DMS 273 treated with DMSO at 0.1 percent for 48 hours (cell line): ENCODE measurements at places on chromosomes 4 and X.

- no peak for DNase-seq
Measured at GRCh38 chr4:167233685-167234315, 494 bp downstream of the SPOCK3 start.

DNA sequence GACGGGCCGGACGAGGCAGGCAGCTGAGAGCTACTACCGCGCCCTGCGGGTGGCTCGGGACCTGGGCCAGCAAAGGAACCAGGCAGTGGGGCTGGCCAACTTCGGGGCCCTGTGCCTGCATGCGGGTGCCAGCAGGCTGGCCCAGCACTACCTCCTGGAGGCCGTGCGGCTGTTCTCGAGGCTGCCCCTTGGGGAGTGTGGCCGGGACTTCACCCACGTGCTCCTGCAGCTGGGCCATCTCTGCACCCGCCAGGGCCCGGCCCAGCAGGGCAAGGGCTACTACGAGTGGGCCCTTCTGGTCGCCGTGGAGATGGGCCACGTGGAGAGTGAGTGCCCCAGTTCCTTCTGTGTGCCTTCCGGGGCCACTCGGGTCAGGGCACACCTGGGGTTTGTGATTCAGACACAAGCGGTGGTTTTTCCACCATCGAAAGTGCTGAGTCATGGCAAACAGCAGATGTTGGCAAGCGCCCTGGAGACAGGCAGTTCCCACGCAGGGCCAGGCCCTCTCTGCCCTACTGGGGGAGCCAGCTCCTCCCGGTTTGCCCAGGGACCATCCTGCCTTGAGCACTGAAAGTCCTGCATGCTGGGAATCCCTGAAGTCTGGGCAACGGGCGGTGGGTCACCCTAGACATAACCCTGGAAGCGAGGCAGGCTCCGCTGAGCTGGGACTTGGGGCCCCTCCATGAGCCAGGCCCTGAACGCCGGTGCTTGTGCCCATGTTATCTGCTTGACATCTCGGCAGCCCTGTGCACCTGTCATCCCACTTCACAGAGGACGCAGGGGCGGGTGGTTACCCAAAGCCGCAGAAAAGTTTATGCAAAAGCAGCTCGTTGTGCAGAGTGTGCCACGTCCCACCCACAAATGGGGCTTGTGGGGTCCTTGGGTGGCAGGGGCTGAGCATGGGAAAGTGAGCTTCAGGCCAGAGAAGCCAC lies 29.5 kb downstream of the SH3TC1 start:
- DNase-seq: no peak

DNA sequence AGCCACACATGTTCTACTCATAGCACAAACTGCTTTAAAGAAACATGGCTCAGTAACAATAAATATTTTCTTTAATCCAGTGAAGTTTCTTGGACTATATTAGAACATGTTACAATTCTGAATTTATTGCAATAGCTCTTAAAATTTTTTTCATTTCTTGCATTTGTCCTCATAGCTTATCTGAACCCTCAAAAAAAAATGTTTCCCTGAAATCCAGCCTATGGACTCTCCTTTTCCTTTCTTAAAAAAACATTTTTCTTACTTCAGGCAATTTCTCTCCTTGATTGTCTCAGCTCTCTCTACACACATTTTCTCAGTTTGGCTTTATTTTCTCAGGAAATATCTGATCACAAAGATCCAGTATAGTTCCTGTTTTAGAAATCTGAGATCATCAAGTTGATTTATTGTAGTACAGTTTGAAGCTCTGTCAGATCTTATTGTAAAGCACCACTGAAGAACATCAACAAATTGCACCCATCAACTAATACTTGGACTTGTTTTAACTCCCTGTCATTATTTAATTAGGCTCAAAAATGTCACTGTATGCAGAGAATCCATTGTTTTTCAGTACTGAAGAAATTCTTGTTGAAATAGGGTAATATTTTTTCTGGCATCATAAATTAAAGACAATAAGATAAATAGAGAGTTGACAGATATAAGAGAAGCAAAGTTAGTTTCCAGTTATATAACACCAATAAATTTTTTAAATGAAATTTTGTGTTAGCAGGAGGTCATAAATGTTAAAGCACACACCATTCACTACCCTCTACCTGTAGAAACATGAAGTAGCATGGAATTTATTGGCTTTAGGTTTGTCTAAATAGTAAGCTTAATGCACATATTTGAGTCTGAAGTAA lies 317.7 kb downstream of the ARHGAP24 start:
- DNase-seq: no peak

GRCh38 chr4:2914256-2915126 lies 48.7 kb downstream of the NOP14 start:
- DNase-seq: no peak

DNA sequence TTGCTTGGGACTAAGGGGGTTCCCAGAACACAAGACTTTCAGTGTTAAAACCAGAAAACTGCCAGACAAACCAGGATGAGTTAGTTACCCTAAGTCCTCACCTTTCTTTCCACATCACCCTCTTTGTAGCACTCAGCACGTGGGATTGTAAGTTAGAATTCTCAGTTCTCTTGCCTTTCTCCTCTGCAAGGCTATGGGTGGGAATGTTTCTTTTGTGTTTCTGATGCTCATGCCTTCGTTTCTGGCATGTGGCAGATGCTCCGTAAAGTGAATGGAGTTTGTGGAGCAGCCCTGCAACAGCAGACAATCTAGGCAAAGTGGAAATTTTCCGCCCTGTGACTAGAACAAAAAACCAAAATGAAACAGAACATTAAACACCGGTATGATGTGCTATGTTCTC lies 64.7 kb upstream of the SPP1 start:
- no peak for DNase-seq

GRCh38 chr4:102411408-102411807 lies 66.1 kb upstream of the SLC39A8 start:
- no peak for DNase-seq

- no peak for DNase-seq
Measured at GRCh38 chr4:44914223-44914622, 187.9 kb upstream of the GNPDA2 start.

DNA sequence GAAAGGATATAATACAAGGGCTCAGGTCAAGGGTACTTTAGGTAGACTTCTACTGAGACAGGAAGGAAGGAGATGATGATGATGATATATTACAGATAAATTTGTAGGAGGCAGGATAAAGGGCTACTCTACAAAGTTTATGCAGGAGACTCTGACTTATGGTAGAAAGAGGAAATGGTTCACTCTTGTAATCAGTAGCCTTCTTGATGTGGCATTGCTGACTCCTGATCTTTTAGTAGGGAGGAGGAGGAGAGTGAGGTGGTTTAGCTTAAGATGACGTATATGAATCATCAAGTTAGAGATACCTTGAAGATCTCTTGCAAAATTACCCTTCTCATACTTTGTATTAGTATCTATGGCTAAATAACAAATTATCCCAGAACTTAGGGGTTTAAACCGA lies 4.7 kb downstream of the BLTP1 start:
- no peak for DNase-seq

DNA sequence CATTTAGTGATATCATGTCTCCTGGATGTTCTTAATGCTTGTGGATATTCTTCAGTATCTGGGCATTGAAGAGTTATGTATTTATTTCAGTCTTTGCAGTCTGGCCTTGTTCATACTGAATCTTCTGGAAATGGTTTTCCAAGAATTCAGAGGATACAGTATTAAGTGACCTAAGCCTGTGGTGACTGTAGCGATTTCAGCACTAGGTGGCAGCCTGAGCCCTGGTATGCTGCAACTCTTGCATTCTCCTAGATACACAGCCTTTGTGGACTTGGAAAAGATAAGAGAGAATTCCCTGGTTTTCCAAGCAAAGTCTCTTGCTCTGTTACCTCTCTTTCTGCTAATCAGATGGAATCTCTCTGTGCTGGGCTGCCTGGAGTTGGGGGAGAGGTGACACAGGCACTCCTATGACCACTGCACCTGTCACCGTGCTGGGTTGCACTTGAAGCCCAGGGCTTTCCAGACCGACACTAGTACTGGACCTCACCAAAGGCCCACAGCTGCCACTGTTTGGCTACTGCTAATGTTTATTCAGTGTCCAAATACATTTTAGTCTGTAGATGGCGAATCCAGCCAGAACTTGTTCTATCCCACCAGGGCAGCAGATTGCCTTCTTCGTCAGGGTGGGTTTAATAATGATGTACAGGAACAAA lies 19.3 kb upstream of the SPIN2A start:
- no peak for DNase-seq

GRCh38 chr4:13588954-13589353 lies 38.6 kb downstream of the BOD1L1 start:
- no peak for DNase-seq

DNA sequence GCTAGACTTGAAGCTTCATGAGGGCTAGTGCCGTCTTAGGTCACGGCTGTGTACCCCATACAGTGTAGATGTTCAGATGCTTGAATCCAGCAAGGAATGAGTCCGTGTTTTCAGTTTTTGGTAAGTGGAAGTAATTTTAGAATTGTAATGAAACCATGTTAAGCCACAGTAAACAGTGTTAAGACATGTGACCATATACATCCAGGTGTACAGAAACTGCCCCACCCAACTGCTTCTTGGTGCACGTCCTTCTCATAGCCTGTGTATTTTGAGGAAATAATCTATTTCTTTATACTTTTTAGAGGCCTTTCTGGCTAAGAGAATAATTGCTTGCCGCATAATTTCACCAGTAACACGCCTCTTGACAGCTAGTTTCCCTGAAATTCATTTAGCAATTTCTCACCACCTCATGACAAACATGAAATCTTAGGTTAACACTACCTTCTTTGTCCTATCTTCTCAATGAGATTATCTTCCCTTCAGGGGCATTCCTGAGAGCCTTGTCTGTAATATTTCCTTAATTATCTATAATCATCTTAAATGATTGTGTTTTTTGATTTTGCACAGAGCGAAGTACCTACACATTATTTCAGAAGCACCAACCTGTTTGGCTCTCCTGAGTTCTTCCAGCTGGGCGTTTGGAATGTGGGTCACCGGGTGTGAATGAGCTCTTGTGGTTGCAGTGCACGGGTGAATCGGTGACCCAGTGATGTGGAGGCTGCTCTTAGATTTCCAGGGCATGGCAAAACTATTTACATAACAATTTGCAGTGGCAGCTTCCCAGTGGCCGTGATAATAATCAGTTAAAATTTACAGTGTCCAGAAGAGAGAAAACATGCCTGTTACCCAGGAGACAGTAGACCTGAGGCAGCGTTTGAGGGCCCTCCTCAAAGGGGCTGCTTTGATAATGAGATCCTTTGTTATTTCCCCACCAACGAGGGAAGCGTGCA lies 50.2 kb upstream of the TADA2B start:
- DNase-seq: no peak
